ENCODE measurements at places on chromosomes 2 and 18. TPM values are rescaled to one million over a fixed set of nuclear protein-coding genes. Genes with fewer than 3 reads are reported as not detected.

The COL6A3 gene
- 0.07 TPM for total RNA-seq

GRCh38 chr2:134683561-134684112 lies 35.2 kb downstream of the TMEM163 start:
- H3K27me3 ChIP-seq = no peaks in the 10 kb centered on the region
- H3K4me3 ChIP-seq = no peak overlapping the region
- H3K27ac ChIP-seq = peak overlapping the region; percentile 3
- H3K36me3 ChIP-seq = no peaks in the 10 kb centered on the region
- peak; percentile 74 for DNase-seq
- H3K4me1 ChIP-seq = peaks cover 58% of the 10 kb centered on the region

- no peak overlapping the region for H3K27ac ChIP-seq
- no peak overlapping the region for H3K4me3 ChIP-seq
- H3K36me3 ChIP-seq = no peaks in the 10 kb centered on the region
- H3K4me1 ChIP-seq = no peaks in the 10 kb centered on the region
Measured at GRCh38 chr2:110973262-110973661, 147.5 kb upstream of the BCL2L11 start.

The MGAT4A gene
- total RNA-seq = 21.8 TPM

DNA sequence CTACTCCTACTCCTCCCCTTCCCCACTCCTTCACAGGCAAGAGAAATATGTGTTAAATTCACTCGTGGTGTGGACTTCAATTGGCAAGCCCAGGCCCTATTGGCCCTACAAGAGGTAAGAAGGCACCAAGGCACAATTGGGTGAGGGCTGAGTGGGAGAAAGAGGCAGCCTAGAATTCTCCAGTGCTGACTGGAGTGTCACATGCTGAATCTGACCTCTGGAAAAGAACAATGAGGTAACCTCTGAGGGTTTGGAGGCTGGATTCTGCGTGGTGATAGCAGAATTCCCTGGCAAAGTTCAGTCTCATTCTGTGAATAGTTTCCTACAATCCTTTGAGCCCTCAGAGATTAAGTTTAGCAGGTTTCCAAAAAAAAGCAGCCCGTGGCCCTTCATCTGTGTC lies 6.9 kb downstream of the CENPA start:
- no peaks in the 10 kb centered on the region for H3K27me3 ChIP-seq
- no peak overlapping the region for H3K27ac ChIP-seq

The CD8B2 gene
- not detected for total RNA-seq

DNA sequence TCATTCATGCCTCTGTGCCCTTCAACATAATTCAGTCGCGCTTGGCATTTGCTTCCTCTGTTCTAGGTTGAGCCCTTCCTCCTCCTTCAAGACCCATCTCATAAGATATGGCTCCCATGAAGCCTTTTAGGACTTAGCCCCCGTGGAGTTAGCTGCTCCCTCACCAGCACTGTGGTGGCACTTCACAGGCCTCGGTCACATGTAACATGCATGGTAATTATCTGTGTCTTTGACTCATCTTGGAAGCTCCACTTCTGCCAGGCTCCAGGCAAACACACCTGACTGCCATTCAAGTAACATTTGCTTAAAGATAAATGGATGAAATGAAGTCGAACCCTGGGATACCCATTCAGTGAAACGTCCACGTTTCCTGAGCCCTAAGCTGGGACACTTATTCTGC lies 484.7 kb downstream of the EIPR1 start:
- no peak for DNase-seq
- H3K4me1 ChIP-seq = no peaks in the 10 kb centered on the region
- no peaks in the 10 kb centered on the region for H3K27me3 ChIP-seq
- H3K36me3 ChIP-seq = no peaks in the 10 kb centered on the region
- H3K27ac ChIP-seq = no peak overlapping the region

The EMX1 gene
- total RNA-seq = not detected

Measured in Calu3 (cell line).